Left cardiac atrium (tissue), 4 donors: ENCODE measurements at places on chromosomes 12 and 14. TPM values are rescaled to one million over a fixed set of nuclear protein-coding genes. Genes with fewer than 3 reads are reported as not detected.

DNA sequence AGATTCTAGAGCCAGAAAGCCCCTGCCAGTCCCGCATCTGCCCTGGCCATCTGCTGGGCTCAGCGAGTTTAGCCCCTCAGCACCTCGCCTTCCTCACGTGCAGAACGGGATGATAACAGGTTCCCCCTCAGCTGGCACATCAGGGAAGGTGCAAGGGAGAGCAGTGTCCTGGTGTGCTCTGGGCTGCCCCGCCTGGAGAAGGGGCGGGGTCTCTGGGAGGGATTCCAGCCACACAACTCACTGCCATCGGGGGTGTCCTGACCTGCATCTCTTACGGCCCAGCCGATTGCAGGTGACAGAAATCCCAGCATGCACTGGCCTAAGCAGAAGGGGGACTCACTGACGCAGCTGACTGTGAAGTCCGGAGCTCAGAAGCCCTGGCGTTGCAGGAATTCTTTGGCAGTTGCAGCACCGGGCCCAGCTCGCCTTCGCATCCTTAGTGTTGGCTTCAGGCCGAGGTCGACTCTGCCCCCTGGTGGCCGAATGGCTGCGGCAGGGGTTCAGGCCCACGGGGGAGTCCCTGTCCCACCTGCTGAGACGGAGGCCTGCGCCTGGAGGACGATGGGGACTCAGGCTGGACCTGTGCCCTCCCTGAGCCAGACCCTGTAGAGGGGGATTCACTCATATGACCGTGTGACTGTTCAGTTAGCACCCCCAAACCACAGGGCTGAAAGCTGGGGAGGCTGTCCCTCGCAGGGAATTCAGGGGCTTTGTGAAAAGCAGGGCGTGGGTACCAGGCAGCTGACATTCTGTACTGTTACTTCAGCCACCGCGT lies 178.6 kb downstream of the ADGRD1 start:
- peak; percentile 70 for DNase-seq

- no peak for DNase-seq
These were observed 68.7 kb downstream of the SERPINA3 start for GRCh38 chr14:94680862-94681288.

GRCh38 chr14:106039400-106039799 lies 513.0 kb downstream of the TMEM121 start:
- DNase-seq = peak; percentile 19

GRCh38 chr14:61140872-61141271 lies 140.3 kb downstream of the TMEM30B start:
- no peak for DNase-seq

GRCh38 chr12:111093428-111094142 lies 173.2 kb upstream of the MYL2 start:
- DNase-seq = no peak

DNA sequence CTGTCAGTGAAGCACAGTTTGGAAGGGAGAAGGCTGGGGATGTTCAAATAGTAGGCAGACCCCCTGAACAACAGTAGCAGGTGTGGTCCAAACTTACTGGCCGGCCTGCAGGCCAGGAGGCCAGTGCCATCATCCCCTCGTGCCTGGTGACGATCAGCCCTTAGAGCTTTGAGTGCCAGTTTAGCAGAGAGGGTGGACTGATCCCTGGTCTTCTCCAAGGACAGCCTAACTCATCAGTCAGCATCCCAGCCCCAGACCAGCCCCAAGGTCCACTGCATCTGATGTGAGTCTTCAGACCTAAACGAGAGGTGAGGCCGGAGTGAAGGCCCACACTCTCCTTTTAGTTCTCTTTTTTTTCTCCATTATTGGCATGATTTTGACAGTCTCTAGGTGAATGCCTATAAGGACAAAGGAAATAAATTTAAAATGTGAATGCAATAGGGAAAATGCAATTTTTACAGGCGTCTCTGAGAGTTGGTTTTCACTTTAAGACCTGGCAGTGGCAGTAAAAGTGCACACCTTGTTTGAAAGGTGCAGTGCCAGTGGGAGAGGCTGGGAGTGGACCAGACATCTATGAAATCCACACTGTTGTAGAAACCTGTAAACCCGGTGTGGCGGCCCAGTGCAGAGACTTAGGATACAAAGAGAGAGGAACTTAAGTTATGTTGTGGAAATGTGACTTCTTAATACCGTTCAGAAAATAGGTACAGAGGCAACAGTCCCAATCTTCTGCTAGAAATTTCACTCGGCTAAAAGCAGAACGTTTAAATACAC lies 311.2 kb downstream of the CACNA1C start:
- DNase-seq = no peak

DNA sequence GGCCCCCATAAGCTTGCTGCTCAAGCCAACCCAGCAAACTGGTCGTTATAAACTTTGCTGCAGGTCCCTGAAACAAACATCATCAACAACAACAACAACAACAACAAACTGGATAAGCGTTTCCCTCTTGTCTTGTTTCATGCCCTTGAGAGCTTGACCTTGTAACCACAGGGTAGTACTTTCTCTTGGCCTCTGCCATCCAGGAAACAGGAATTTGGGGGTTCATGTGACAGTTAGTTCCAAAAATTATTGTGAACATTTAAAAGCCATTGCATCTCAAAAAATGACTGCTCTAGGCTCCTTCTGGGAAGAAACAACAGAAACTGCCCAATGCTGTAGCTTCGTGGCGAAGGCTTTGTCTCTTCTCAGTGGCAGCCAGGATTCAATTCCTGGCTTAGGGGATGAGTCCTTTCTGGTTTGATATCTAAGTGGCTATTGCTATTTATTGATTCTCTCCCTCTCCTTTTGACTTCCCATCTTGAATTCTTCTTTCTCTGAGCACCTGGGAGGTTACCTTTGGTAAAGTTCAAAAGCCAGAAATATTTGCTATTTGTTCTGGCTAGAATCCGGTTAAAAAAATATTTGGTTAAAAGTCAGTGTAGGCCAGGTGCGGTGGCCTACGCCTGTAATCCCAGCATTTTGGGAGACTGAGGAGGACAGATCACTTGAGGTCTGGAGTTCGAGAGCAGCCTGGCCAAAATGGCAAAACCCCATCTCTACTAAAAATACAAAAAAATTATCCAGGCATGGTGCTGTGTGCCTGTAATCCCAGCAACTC lies 52.0 kb upstream of the CPM start:
- no peak for DNase-seq

DNA sequence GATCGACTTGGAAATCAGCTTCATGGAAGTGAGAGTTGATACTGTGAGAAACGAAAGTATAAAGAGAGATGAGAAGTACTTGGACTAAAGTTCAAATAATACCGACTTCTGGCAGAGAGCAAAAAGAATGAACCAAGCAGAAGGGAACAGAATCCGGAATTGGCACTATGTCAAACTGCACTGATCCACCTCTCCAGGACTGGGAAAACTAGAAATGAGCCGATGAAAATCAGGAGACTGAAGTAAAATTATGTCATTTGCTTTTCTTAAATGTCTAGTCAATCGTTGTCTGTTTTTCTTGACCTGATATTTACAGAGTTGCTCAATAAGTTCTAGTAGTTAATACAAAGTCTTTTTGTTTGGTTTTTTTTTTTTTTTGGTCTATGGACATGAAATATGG lies 163.0 kb upstream of the FOXG1 start:
- DNase-seq = no peak

DNA sequence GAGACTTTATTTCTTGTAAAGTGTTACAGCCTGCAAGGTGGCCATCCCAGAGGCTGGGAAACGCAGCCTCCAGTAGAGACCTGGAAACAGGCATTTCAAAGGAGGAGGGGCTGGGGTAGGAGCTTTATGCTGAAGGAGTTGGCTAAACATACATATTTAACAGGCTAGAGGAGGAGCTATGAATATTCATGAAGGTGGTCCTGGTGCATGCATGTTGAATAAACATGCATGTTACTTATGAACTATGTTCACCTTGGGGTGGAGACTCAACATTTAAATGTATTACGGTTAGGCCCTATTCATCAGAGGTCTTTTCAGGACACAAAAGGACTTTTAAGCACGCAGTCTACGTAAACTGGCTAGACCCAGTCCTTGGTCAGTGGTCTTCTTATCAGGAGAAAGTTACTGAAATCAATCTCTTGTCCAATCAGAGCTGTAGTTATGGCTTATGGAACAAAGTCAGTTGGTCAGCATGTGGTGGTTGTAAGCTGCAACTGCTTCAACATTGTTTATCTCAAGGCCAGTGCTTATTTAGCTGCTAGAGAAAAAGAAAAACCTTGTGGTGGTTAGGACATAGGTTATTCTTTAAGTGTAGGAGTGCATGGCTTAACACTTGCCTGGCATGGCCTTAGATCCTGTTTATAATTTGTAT lies 11.4 kb upstream of the ARF6 start:
- DNase-seq = no peak

DNA sequence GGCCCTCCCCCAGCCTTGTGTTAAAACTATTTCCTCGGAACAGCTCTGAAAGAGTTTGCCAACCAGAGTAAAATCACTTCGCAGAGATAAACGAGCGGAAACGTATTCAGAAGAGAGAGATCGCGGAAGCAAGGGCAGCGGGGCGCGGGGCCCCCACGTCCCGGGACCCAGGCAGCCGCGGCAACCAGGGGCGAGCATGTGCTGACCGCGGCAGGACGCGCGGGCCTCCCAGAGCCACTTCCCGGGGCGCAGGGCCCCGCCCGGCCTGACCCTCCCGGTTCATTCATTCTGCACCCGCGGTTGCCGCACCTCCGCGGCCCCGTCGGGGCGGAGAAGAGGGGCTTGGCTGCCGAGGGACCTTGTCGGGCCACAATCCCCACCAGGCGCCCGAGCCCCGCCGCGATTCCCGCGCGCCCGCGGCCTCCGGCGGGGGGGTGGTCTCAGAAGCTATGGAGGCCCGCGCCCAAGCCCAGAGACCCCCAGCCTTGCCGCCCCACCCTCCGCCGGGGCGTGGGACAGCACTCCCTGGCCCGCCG lies 598 bp downstream of the UBE2N start:
- peak; percentile 48 for DNase-seq

- no peak for DNase-seq
These were observed 34.1 kb downstream of the NOC4L start for GRCh38 chr12:132178316-132178715.

- no peak for DNase-seq
These were observed 24.6 kb downstream of the GPR65 start for GRCh38 chr14:88029500-88029899.

- DNase-seq = no peak
These were observed 895.6 kb downstream of the SLC6A15 start for GRCh38 chr12:84016956-84017355.

GRCh38 chr12:28177905-28178304 lies 12.4 kb upstream of the CCDC91 start:
- no peak for DNase-seq

GRCh38 chr14:60815371-60815770 lies 80.8 kb downstream of the MNAT1 start:
- no peak for DNase-seq

- no peak for DNase-seq
These were observed 369.8 kb downstream of the EMP1 start for GRCh38 chr12:13566292-13566691.

DNA sequence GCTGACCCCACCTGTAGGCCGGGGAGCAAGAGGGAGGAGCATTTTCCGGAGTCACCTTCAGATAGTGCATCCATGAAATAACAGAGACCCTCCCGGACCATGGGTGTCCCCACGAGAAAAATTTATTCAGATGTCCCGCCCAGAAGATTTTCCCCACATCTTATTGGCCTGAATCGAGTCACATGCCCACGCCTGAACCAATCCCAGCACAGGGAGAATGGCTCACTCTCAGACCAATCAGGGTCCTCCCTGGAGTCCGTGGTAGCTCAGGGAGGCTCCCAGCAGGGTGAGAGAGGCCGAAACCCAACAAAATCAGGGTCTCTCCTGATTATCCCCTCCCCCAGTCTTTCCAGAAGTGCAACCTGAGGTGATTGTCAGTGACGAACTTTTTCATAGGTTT lies 16.4 kb upstream of the NCOR2 start:
- no peak for DNase-seq

DNA sequence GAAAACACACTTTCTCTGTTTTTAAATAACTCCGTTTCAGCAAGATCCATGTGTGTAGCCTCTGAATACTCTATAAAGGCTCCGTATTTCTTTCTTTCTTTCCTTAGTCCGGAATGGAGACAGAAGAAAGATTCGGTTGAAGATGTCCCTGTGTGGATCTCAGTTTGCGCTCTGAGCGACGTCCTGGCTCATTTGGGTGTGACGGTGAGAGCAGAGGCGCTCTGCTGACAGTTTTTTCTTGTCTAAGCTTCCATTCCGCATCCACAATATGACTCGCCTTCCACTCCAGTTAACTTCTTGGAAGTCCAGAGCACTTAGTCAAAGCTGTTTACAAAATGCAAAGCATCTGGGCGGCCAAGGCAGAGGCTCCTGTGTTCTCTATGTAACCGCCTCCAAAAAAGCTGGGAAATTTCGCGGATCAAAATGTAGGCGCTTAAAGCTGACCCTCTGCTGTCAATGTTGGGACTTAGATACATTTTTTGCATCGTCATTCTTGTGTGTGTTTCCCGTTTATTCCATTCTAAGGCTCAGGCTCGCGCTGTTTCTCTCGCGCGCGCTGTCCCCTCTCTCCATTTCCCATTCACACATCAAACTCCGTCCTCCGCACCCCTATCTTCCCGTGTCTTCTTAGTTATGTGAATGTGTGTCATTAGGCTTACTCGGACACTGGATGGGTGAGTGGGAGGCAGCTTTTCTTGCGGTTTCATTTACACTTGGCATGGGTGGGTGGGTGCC lies 880 bp upstream of the FLRT2 start:
- DNase-seq = no peak

DNA sequence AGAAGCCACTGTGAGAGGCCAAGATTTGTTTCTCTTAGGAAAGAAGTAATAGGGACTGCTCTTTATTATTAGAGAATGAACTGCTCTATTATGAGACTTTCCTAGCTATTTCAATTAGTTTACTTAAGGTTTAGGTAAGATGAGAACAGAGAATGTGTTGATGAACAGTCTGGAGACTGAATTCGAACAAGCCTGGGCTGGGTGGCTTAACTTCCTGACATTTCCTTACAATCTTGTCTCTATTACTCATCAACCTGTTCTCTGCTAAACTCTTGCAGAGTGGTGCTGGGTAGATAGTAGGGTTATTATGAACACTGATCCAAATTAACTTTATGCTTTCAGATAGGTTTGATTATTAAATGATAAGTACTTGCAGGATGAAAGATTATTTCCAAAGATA lies 31.2 kb downstream of the SLC15A5 start:
- DNase-seq = no peak

DNA sequence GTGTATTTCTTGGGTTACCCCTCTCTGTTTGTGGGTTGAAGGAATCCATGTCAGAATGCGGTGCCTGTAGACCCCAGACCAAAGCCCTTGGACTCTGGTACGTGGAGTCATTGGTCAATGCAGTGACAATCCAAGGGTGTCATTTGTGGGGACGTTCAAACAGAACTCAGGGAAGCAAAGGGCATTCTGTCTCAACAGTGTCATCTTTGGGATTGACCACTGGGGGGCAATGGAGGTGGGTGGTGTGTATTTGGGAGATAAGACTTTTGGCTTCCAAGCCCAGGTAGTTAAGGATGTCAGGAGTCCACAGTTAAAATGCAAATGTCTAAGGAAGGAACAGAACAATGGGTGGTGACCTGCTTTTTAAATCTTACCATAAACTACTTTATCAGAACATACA lies 54.6 kb upstream of the CCDC175 start:
- DNase-seq = no peak

GPR135 gene
- 2.8 TPM for total RNA-seq

KRT73 gene
- not detected for total RNA-seq

CAPZA3 gene
- total RNA-seq = not detected

NKX2-1 gene
- not detected for total RNA-seq

PPP4R4 gene
- 0.18 TPM for total RNA-seq

KRT83 gene
- not detected for total RNA-seq
